Fibroblast of the aortic adventitia (primary cell): ENCODE measurements at places on chromosomes 5 and 9. TPM values are rescaled to one million over a fixed set of nuclear protein-coding genes. Genes with fewer than 3 reads are reported as not detected.

GRCh38 chr5:34977934-34978613 lies 48.7 kb downstream of the DNAJC21 start:
- DNase-seq: no peak

DNA sequence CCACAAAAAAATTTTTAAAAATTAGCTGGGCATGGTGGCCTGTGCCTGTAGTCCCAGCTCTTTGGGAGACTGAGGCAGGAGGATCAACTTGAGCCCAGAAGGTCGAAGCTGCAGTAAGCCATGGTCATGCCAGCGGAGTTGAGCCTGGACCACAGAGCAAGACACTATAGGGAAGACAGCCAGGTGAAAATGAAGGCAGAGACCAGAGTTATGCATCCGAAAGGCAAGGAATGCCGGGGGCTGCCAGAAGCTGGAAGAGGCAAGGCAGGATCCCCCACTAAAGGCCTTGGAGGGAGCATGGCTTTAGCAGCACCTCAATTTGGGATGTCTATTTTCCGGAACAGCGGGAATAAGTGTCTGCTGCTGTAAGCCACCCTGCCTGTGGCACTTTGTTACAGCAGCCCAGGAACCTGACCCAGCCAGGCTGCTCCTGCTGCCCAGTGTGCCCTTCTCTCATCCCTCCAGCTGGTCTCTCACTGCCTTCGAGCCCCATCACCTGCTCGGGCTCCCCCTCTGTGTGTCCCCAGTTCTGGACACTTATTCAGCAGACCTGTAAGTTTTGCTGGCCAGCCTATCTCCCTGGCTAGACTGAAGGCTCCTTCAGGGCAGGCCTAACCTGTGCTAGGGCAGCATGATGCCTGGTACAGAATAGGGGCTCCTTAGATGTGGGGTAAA lies 16.8 kb upstream of the JADE2 start:
- DNase-seq: no peak

- peak; percentile 87 for DNase-seq
Observed at GRCh38 chr5:68730220-68730978, 363.4 kb upstream of the SLC30A5 start.

DNA sequence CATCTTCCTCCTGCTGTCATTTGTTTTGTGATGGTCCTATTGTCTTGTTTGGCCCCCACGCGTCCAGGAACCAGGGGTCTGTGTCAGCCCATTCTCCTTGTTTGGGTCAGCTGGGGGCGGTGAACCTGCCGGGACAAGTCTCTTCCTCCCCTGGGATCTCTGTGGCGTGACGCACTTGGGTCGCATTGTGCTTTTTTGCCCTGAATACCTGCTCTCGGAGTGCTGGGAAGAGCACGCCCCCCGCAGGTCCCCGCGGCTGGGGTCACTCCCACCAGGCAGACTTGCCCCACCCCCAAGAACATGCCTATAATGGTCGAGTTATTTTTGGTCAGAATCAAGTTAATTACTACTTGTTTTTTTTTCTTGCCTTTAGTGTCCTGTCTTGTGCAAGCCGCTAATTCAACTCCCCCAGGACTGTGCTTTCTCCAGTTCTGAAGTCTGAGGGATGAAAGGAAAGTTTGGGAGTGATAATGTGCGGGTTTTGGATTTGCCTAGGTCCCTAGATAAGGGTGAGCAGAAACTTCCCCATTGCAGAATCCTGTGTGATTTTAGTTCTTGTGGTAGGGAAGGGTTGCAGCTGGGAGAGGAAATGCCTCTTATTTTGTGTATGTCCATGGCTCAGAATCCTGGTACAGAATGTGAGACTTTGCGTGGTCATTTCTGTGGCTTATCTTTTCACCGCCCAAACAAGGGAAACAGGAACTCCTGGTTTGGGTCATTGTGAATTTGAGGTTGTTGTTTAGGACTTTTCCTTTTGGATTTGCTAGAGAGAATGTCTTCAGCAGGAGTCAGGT lies 789 bp downstream of the ACER2 start:
- DNase-seq: no peak

DNA sequence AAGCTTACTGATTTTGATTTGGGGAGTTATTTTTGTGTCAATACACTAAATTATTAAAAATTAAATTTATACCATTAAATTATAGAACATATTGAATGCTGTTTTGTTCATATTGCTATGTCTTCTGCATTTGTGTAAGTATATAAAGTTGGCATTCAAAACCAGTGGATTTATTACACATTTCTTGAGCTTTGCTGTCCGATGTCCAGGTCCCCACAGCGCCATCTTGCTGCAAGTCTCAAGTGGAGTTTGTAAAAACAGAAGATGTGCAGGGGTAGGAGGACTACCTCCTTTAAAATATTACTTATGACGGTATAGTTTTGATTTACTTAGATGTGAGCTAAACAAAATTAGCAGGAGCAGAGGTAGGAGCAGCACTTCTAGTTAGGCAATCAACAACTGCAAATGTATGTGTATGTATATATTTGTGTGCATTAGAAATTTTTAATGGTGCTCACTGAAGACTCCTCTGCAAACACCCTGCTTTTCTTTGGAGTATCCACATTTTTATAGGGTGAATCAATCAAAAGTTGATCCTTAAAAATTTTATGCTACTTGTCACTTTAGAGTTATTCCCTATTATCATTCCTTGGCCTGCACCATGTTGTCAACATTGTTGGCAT lies 37.4 kb downstream of the CPEB4 start:
- DNase-seq: peak; percentile 43

DNA sequence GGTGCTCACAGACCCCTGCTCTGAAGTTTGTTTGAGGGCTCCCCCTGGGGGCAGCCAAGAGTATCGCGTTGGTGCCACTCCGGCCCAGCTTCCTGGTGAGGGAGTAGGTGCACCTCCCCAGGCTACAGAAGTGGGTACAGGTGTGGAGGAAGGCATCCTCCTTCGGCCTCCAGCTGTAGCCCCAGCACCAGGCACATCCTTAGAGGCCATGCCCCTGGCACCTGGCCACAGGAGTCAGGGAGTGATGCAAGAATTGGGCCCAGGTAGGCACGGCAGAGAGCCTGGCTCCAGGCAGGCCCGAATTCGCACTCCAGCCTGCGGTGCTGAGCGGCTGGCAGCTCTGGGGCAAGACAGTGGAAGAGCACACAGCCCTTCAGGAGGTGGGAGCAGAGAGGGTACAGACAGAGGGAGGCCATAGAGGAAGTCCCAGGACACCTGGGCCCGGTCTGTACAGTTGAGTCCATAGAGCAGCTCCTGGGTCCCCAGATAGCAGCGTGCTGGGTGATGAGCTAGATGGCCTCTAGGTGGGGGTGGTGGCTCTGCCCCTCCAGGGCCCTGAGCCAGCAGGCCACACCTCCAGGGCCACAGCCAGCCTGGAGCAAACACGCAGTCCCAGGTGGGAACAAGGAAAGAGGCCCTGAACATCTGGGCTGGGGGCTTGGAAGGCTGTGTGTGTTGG lies 2.4 kb downstream of the SAPCD2 start:
- DNase-seq: peak; percentile 81

Gene CLIC3
- 4.3 and 5.2 TPM in 2 replicates for total RNA-seq
